ENCODE measurements at places on chromosomes 7 and 10. TPM values are rescaled to one million over a fixed set of nuclear protein-coding genes. Genes with fewer than 3 reads are reported as not detected.

GRCh38 chr10:121519901-121520493, 78.2 kb downstream of the FGFR2 start:
- no peak for DNase-seq

PIP gene
- not detected for total RNA-seq

DNA sequence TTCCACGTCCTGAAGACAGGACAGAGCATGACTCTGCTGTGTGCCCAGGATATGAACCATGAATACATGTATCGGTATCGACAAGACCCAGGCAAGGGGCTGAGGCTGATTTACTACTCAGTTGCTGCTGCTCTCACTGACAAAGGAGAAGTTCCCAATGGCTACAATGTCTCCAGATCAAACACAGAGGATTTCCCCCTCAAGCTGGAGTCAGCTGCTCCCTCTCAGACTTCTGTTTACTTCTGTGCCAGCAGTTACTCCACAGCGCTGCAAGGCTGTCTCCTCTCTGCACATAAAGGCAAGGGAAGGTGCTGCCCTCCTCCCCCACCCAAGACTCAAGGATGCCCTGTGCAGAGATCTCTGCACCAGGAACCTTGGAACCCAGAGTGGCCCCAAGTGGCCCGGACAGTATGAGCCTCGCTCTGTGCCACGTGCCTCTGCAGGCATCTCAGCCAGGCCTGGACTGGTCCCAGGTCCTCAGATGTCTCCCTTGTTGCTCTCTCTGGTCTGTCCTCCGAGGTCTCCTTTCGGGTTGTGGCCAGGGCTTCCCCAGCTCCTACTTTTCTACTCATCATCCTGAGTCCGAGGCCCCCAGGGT, 230.3 kb upstream of the PRSS58 start:
- no peak for DNase-seq

DNA sequence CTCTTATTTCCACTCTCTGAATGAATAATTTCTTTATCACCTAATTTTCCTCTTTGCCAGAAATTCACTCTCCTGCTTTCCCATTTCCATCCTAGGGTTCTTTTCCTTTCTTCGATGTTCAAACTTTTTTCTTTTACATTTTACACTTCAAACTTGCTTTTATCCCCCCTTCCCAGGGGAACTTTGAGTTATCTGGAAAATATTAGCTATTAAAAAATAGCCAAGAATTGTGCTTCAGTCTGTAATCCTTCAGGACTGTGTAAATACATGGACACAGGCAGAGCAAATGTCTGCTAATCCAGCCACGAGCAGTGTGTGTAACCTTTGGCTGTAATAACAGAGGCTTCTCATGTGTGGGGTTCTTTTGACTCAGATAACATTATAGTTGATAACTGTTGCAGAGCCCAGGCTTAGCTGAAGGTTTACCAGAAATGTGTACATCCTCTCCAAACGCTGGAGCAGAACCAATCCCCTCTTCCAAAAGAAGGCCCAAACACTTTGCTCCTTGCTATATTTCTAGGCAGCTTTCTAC, 4.6 kb downstream of the ASB4 start:
- DNase-seq: no peak

DNA sequence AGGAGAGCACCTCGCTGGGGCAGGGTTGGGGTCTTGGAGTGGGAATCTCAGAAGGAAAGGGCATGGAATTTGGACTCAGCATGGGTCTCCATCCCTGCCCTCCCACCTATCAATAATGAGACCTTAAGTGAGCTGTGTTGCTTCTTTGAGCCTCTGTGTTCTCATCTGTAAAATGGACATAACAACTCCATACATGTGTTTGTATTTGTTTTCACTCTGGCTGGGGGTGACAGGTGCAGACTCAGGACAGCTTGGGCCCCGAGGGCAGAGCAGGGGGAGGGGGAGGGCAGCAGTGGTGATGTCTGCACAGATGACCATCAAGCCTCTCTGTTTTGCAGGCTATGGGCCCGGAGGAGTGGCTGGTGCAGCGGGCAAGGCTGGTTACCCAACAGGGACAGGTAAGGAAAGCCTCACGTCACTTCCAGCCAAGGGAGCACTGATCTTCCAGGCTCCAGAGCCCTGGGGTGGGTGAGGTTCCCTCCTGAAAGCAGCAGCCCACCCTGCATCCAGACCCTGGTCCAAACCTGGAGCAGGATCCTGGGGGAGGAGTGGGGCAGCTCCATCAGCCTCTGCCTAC, 19.9 kb downstream of the ELN start:
- no peak for DNase-seq

- no peak for DNase-seq
These were observed 9.8 kb downstream of the TMEM60 start for GRCh38 chr7:77788327-77788902.

GRCh38 chr7:150372271-150373048, 3.8 kb downstream of the REPIN1 start:
- no peak for DNase-seq

- no peak for DNase-seq
These were observed 19.7 kb upstream of the GDI2 start for GRCh38 chr10:5832946-5833345.

- no peak for DNase-seq
These were observed 170.9 kb upstream of the MAGI2 start for GRCh38 chr7:79624336-79624735.

DNA sequence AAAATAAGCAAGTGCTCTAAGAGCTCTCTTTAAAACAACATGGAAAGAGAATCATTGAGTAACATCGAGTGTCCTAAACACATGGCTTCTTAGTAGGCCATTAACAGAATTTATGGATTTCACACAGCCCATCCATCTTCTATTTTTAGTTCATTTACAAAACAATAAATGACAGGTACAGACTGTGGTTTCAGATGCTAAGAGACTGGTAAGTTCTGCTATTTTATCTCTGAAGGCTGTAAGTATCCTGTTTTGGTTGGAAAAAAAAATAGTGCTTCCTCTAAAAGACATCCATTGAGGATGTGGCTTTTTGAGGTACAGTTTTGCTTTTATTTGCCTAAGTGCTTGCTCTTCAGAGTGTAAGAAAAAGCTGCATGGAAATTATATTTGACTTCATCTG, 27.4 kb upstream of the GNAI1 start:
- no peak for DNase-seq

PAPOLB gene
- total RNA-seq: 0.25 TPM

PLXNA4 gene
- total RNA-seq: 15.4 TPM

- DNase-seq: no peak
These were observed 23.0 kb downstream of the PCGF6 start for GRCh38 chr10:103327906-103328305.

NKX6-2 gene
- not detected for total RNA-seq

- DNase-seq: no peak
These were observed 39.7 kb upstream of the ZNF518A start for GRCh38 chr10:96090463-96090800.

- DNase-seq: no peak
These were observed 362.0 kb downstream of the GPR37 start for GRCh38 chr7:124403587-124403986.

FKBP6 gene
- not detected for total RNA-seq

- DNase-seq: no peak
These were observed 383.9 kb downstream of the AUTS2 start for GRCh38 chr7:69982197-69982596.

LSM5 gene
- 13.1 TPM for total RNA-seq

- peak; percentile 32 for DNase-seq
These were observed 645 bp downstream of the SLC26A4 start for GRCh38 chr7:107661081-107661864.

GRCh38 chr7:106110238-106110560, 1.9 kb downstream of the SYPL1 start:
- DNase-seq: no peak

DNA sequence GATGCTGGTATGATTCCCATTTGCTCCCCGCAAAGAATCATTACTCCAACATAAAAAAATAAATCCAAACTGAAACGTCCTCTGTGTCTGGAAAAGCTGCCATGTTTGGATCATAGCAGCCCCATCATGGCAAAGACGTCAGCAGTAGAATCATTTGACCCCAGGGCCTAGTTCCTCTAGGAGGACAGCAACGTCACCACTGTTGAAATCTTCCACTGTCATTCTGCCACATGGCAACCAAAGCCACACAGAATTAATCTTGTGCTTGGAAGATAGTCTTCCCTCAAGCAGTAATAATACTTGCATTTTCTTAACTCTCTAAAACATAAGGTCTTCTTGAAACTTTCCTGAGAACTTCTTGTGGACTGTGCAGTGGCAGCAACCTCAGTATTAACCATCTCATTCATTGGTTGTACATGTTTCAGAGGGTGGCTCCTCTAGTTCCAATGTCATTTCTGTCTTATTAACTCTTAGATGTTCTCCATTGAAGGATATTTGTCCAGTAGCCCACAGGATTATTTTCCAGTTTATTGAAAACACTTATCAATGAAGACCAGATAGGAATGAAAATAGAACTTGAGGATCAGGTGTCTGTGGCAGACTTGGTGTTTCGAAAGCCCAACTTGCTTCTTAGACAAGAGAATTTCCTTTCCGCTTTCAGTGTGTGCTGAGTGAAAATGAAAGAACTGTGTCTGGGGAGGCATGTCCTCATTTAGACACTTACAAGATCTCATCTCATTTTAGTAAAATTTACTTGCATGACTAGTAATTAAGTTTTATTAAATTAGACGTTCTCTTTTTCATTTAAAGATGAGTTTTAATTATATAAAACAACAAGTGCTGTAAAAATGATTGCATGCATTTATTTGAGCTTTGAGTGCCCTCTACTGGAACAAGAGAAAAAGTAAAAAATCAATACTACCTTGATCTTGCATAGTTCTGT, 28.9 kb upstream of the INHBA start:
- no peak for DNase-seq

BAIAP2L1 gene
- 0.25 TPM for total RNA-seq

DNA sequence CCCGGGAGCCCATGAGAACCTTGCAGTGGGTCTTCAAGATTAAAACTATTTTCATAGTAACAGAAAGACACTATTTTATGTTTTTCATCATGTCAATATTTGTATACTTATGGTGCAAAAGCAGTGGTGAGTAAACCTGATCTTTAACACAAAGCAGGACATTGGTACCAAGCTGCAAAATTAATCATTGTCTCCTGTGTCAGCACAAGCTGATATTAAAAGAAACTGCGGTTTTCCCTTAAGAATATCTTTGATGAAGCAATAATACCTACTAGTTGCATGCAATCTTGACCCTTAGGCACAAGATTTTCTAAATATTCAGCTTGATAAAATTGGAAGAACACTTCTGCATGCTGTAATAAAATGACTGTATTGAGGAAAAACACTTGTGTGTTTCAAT, 121.7 kb downstream of the MDFIC start:
- DNase-seq: no peak

GPAM gene
- 6.6 TPM for total RNA-seq

DNA sequence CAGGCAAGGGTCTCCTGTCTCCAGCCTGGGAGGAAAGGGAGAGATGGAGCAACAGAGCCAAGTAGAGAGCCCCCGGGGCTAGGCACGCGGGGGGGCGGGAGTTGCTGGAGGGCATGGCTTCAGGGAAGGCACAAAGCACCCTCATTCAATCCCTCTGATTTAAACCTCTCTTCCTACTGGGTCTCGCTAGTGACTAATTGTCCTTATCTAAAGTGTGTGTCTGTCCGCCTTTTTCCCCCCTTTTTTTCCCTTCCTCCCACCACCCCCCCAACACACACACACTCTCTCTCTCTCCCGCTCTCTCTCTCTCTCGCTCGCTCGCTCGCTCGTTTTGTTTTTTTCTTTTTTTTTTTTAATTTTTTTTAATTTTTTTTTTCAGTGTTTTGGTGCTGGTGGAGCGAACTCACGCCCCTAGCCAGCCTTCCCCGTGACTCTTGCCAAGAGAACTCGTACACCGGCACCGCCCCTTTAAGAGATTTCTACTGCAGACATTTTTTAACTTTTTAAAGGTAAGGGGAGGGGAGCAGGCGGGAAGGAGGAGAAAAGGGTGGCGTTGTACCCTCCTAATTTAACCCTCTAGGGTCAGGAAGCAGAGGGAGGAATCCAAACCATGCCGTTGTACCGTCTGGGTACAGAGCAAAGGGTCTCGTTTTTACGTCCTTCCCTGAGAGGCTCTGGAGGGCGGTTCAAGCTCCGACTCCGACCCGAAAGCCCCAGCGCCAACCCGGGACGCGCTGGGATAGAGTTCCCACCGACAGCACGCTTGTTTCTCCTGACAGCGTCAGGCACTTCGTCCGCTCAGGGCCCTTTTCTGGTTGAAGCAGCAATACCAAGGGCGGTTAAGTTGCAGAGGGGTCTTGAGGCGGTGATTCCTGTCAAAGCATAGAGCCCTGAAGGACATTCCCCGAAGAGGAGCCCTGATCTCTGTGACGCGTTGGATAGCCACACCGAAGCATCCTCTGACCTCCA, at the start of gene HPSE2:
Gene HPSE2, minus strand, starts transcription at position 195 of the 969 bp plus-strand sequence.
- DNase-seq: no peak

RSPH10B gene
- total RNA-seq: 2.4 TPM

DNA sequence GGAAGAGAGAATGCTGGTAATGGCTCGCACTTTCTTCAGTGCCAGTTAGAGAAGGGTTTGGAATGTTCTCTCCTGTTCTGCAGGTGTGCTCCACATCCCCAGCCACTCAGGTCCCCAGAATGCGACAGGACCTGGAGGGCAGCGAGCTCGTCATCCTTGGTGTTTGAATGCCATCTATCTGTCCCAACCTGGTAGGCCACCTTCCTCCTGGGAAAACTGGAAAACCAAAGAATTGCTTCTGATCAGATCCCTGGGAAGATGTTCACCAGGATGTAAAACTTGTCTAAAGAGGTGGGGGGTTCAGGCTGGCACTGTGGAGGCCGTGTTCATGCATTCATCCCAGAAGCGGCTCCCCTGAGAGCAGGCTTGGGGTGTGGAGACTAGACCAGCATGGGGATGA, 379.5 kb downstream of the GLRX3 start:
- DNase-seq: no peak

DNA sequence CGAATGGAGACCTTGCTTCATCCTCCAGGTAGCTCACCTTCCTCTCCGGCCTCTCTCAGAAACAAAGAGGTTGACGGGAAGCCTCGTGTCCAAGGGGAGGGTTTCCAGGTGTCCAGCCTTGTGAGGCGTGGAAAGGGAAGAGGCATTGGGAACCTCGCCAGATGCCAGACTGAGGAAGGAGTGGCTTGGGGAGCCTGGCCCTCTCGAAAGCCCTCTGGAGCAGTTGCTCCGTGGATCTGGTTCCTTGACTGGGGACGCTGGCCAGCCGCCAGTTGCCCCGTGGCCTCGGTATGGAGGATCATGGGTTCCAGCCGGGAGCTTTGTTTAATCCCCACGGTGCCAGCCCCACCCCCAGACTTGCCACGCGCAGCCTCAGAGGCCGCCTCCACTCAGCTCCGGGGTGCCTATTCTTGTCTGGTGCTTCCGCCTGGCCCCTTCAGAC, 30.3 kb upstream of the SUN1 start:
- DNase-seq: no peak

AKR1E2 gene
- 16.6 TPM for total RNA-seq

Measured in dermis microvascular lymphatic vessel endothelial cell (primary cell).